ENCODE measurements at places on chromosomes 2 and 18. TPM values are rescaled to one million over a fixed set of nuclear protein-coding genes. Genes with fewer than 3 reads are reported as not detected.

GALR1 gene
- total RNA-seq = not detected

CAPN13 gene
- total RNA-seq = 0.12 TPM

TUBA3D gene
- total RNA-seq = 10.3 TPM

ATOH8 gene
- total RNA-seq = 30.1 TPM

MEP1B gene
- 0.04 TPM for total RNA-seq

AGAP1 gene
- 21.5 TPM for total RNA-seq

MRPS9 gene
- 28.2 TPM for total RNA-seq

GALNT13 gene
- 13.4 TPM for total RNA-seq

G6PC2 gene
- not detected for total RNA-seq

DNER gene
- 11.8 TPM for total RNA-seq

FSIP2 gene
- 0.01 TPM for total RNA-seq

ANKRD53 gene
- total RNA-seq = 0.09 TPM

PDE11A gene
- 0.43 TPM for total RNA-seq

IL37 gene
- total RNA-seq = not detected

ZNF892 gene
- total RNA-seq = 0.92 TPM

MAP4K3 gene
- 21.3 TPM for total RNA-seq

REG3G gene
- total RNA-seq = not detected

SDC1 gene
- 167 TPM for total RNA-seq

FEV gene
- not detected for total RNA-seq

CAPG gene
- total RNA-seq = 104 TPM

MAL gene
- total RNA-seq = 0.26 TPM

CHRNG gene
- not detected for total RNA-seq

RUFY4 gene
- not detected for total RNA-seq

SLC9A4 gene
- not detected for total RNA-seq

TXNDC2 gene
- total RNA-seq = 0.06 TPM

DLX2 gene
- total RNA-seq = 0.49 TPM

MZT2A gene
- total RNA-seq = 120 TPM

ITGA6 gene
- 35.8 TPM for total RNA-seq

GPBAR1 gene
- 0.28 TPM for total RNA-seq

NCKAP5 gene
- total RNA-seq = 0.76 TPM

CMPK2 gene
- 0.34 TPM for total RNA-seq

ADRA2B gene
- 0.14 TPM for total RNA-seq

TEX44 gene
- total RNA-seq = not detected

DSC2 gene
- total RNA-seq = 1.00 TPM

IL36RN gene
- total RNA-seq = 0.02 TPM

GPAT2 gene
- total RNA-seq = 0.02 TPM

MSH6 gene
- total RNA-seq = 76.1 TPM

RAD51AP2 gene
- not detected for total RNA-seq

CYTIP gene
- total RNA-seq = 0.08 TPM

PTPRM gene
- total RNA-seq = 34.5 TPM

DSG1 gene
- total RNA-seq = not detected

MDH1B gene
- 1.2 TPM for total RNA-seq

DTNA gene
- total RNA-seq = 0.35 TPM

KCNK3 gene
- total RNA-seq = 0.57 TPM

AMER3 gene
- total RNA-seq = not detected

IL1RL1 gene
- total RNA-seq = 1.2 TPM

PJVK gene
- 1.4 TPM for total RNA-seq

ARL4C gene
- total RNA-seq = 45.7 TPM

REEP1 gene
- 1.1 TPM for total RNA-seq

TDRD15 gene
- not detected for total RNA-seq

TSPYL6 gene
- total RNA-seq = not detected

Data from A549 treated with AZD2906 at 1 μM for 4 hours (cell line).